Jurkat, Clone E6-1 (cell line): ENCODE measurements at places on chromosomes 7 and 10.

DNA sequence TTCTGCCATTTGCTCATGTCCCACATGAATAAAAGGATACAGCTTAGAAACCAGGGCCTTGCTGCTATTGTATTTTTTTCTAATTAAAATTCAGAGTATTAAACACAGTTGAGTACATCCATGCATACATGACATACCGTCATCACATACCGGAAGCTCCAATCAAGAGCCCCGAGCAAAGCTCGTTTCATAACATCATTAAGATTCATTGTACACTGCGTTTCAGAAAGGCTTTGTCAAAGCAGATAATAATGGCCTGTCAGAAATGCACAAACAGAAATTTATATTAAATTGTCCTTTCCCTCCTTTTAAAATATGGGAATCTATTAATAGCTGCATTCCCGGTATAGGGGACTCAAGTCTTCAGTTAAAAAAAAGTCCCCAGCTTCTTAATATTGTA lies 103.4 kb downstream of the PRTFDC1 start:
- no peak for DNase-seq

DNA sequence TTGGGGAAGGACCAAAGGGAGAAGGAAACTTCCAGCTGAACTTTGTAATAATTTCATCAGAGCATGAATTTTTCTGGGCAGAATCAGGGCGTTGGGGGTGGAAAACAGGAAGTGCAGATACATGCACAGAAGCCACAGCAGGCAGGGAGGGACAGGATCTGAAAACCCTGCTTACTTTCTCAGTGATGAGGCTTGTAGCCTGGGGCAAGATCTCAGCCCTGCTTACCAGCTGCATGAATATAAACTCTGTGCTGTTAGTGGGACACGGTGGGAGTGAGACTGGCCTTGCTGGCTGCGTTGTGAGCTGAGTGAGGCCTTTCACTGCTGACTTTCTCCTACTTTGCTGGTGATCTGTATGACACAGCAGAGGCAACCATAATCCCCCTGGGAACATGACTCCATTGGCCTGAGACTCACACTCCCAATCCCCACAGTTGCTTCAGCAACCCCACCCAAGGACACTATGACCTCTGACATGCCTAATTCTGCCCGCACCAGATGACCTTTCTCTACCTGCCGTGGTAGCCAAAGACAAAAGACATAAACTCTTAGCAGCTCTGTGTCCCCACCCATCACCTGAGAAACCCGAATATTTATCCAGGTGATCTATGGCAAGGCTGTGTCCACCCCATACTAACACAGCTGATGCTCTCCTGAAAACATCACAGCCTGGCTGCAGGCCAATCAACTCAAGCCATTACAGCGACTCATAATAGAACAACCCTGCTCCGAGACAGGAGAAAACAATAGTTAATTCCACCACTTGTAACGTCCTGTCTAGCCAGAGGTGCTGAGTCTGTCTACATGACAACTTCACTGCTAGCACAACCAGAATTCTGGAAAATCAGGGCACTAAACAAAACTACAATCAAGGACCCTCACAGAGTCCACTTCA lies 190.7 kb upstream of the CHRM2 start:
- peak; percentile 41 for DNase-seq

- no peak for DNase-seq
Observed at GRCh38 chr10:76922666-76923065, 714.9 kb downstream of the KCNMA1 start.

GRCh38 chr7:45683556-45684148 lies 109.5 kb downstream of the ADCY1 start:
- DNase-seq: no peak

- no peak for DNase-seq
Observed at GRCh38 chr10:121952226-121952625, 22.8 kb downstream of the NSMCE4A start.

DNA sequence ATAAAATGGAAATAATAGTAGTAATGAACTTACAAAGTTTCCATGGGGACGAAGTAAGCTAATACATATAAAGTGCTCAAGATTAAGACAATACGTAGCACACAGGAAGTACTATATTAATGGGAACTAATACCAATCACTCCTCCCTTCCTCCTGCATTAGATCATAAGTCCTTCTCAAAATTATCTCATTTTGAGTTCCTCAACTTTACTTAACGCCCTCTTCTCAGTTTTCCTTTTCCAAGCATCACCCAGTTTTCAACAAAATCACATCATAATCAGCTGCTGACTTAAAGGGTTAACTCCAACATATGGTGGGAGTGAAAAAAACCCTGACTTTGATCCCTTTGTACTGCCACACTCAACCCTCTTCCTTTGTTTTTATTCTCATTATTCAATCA lies 24.4 kb downstream of the JMJD1C start:
- no peak for DNase-seq

GRCh38 chr7:127870231-127870907 lies 160.9 kb downstream of the LRRC4 start:
- DNase-seq: no peak

- DNase-seq: no peak
Observed at GRCh38 chr7:77800158-77800557, 1.6 kb downstream of the PHTF2 start.

GRCh38 chr7:127874951-127875608 lies 156.2 kb downstream of the LRRC4 start:
- DNase-seq: no peak

DNA sequence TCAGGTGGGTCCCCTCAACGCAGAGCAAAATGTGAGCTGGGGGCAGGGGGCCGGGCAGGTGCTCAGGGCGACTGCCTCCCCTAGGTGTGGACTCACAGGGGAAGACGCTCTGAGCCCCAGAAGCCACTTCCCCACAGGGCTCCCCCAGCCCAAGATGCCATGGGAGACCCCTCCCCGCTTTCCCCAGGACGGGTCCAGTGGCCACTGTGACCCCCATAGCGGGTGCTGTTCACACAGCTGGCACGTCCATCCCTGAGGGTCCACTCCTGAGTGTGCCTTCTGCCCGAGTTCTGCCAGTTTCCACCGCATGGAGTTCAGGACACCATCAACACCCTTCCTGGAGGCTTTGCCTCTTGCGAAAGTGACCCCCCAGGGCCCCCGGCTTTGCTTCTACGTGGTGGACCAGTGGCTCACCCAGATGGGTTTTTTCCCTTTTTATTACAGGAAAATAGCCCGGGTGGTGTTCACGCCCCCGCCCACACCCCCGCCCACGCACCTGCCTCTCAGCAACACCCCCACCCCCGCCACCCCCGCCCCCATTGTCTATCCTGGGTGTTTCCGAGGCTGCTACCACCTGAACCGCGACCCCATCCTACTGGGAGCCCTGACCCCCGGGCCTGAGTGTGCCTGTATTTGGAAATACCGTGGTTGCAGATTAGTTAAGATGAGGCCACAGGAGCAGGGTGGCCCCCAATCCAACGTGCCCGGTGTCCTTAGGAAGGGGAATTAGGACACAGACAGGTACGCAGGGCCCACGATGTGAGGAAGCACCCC lies 32.0 kb downstream of the ADAP1 start:
- DNase-seq: no peak

- DNase-seq: no peak
Observed at GRCh38 chr10:78782441-78782840, 286.3 kb upstream of the ZMIZ1 start.

GRCh38 chr10:712089-712488 lies 22.6 kb upstream of the DIP2C start:
- DNase-seq: no peak

GRCh38 chr10:51667678-51668335 lies 31.6 kb downstream of the CSTF2T start:
- no peak for DNase-seq

GRCh38 chr7:23373151-23374004 lies 74.2 kb downstream of the MALSU1 start:
- peak; percentile 86 for DNase-seq

- DNase-seq: no peak
Observed at GRCh38 chr10:108465871-108466641, 1301.5 kb upstream of the SORCS1 start.

DNA sequence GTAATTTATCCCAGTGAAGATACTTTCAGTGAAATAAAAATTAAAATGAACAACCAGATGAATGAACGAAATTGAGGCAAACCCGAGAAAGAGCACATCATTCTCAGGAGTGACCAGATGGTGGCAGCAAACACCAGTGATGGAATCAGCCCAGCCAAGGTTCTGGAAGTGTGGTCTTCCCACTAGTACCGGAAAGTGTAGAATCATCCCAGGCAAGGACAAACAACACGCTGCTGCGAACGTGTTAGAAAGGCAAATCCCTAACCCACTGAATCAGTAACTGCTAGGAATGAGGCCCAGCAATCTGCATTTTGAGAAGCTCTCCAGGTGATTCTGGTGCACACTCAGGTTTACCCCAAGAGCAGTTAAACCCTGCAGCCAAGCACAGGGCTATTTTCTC lies 15.5 kb upstream of the SLC18A3 start:
- peak; percentile 19 for DNase-seq
